IMR-90 (cell line): ENCODE measurements at places on chromosomes 12 and 14.

DNA sequence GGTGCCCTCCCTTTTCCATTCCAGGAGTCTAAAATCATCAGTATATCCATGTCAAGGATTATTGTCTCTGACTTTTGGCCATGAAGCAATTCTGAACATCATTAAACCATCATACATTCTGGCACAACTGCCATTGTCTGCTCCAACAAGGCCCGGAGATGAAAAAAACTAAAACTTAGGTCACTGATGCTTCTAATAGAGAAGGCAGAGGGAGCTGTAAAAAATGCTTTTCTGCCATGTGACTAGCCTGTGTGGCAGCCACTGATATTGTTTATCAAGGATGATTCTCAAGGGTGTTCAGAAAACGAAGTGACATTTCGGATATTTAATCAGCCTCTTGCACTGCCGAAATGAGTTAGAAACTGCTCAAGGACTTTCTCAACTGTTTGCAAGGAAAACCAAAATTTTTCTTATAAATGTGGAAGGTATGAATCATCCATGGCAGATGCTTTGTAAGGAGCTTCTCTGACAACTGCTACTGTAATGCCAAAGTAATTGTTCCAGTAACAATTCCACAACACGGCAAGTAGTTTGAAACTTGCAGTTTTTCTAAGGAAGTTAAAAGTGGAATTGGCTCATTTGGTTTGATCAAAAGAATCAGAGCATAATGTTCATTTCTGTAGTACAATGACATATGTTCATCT is 1076.5 kb upstream of the FLRT2 start:
- no peak for DNase-seq

- DNase-seq = peak; percentile 18
Measured at GRCh38 chr14:20836668-20837338, 34.2 kb upstream of the RNASE1 start.

- peak; percentile 60 for DNase-seq
Measured at GRCh38 chr12:84874125-84874824, 38.3 kb downstream of the SLC6A15 start.

GRCh38 chr14:43981135-43981768 is 525.8 kb downstream of the FSCB start:
- no peak for DNase-seq

- no peak for DNase-seq
Measured at GRCh38 chr14:22024137-22024536, 350.5 kb upstream of the OR4E1 start.
